GM12891 (cell line): ENCODE measurements at places on chromosomes 12 and 14.

GRCh38 chr14:22588526-22589095 is 413 bp downstream of the DAD1 start:
- DNase-seq: no peak

- DNase-seq: no peak
Measured at GRCh38 chr14:93142854-93143652, 27.3 kb upstream of the ITPK1 start.

DNA sequence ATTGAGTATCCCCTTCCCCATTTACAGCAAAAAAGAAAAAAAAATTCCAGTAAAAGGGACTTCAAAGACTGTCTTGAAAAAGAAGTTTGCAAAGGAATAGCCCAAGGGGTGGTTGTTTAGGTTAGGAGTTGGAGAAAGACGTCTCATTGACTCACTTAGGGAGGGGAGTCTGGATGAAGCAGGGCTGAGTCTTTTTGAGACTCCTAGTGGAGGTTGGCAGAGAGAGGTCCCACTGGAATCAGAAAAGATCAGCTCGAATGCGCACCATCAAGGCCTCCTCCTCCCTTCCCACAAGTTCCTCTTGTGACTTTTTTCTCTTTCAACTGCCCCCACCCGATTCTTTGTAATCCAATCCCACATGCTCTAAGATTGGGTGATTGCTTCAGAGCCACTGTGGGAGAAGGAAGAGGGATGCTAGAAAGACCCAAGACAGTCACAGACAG is 1.9 kb downstream of the ARHGEF40 start:
- DNase-seq: no peak

DNA sequence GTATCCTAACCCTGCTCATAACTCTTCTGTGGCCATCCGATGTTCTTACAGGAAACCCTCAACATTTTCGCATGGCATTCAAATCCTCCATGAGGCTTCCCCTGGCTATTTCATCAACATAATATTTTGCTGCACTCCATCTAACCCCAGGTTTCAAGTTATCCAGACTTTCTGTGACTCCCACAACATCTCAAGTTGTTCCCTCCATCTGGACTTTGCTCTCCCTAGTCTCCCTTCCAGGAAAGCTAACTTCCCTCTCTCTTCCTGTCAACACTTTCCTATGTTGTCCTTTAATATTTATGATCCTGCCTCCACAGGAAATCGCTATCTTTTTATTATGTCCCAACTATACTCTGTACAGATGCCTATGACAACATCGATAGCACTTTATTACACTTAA is 146.1 kb downstream of the METTL25 start:
- no peak for DNase-seq

- DNase-seq: no peak
Measured at GRCh38 chr12:127145241-127145928, 1121.6 kb upstream of the TMEM132C start.

DNA sequence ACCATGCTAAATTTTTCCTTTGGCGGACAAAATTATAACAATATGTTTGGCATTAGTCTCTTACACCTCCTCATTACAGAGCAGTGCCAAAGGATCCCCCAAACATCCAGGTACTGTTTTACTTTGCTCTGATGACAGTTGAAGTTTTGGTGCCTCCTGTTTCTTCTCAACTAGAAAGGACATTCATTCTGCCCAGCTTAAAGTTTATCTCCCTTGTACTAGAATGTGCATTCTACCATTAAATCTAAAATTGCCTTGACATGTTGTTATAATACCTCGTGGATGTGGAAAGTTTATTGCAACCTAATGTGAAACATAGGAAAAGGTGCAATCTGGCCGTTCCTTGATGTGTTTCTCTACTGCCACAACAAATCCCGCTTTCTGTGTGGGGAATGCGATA is 173.4 kb downstream of the KITLG start:
- DNase-seq: no peak

DNA sequence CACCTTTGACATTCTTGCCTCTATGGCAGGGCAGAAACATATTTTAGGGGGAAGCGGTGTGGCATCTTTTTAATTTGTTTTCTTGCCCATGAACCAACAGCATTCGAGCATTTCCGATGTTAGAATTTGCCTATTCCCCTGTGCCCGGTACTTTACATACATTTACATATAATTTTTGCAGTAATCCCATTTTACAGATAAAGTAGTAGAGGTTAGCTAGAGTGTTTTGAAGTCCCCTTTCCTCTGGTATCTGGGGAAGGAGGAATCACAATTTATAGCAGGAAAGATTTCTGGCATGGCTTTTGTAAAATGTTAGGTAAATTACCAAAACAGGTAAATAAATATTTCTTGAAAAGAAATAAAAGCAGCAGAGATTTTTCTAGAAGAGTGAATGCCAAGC is 1.6 kb downstream of the BORCS5 start:
- DNase-seq: no peak

- no peak for DNase-seq
Measured at GRCh38 chr14:80973931-80974641, 18.7 kb downstream of the TSHR start.

- DNase-seq: no peak
Measured at GRCh38 chr12:57241402-57242310, 9.3 kb downstream of the STAC3 start.

- no peak for DNase-seq
Measured at GRCh38 chr14:70415788-70416187, 1.1 kb downstream of the SYNJ2BP start.

- peak; percentile 30 for DNase-seq
Measured at GRCh38 chr14:59630288-59630963, 53.8 kb upstream of the CCDC175 start.

GRCh38 chr12:92466391-92467305 is 236.1 kb upstream of the PLEKHG7 start:
- no peak for DNase-seq

- DNase-seq: no peak
Measured at GRCh38 chr12:65384240-65384639, 105.8 kb downstream of the MSRB3 start.

GRCh38 chr12:45546545-45546944 is 183.0 kb upstream of the ARID2 start:
- DNase-seq: no peak

- DNase-seq: no peak
Measured at GRCh38 chr12:129083121-129083840, 230.0 kb downstream of the GLT1D1 start.

GRCh38 chr12:129550353-129550752 is 353.5 kb downstream of the TMEM132D start:
- no peak for DNase-seq

DNA sequence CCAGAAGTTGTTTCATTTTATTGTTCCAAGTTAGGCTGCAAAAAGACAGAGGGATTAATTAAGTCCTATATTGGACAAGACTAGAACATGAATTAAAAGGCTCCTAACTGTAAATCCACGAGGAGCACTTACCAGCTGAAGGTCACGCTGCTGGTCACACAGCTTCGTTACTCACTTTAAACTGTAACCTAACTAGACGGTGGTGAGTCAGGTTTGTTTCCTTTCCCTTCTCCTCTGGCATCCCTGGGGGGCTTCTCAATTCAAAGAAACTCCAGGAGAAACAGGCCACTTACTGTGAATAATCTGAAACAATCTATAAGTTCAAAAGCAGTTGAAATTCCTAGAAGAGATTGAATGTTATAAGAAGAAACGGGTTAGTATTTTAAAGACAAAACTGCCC is 331.4 kb downstream of the BCAT1 start:
- DNase-seq: no peak

DNA sequence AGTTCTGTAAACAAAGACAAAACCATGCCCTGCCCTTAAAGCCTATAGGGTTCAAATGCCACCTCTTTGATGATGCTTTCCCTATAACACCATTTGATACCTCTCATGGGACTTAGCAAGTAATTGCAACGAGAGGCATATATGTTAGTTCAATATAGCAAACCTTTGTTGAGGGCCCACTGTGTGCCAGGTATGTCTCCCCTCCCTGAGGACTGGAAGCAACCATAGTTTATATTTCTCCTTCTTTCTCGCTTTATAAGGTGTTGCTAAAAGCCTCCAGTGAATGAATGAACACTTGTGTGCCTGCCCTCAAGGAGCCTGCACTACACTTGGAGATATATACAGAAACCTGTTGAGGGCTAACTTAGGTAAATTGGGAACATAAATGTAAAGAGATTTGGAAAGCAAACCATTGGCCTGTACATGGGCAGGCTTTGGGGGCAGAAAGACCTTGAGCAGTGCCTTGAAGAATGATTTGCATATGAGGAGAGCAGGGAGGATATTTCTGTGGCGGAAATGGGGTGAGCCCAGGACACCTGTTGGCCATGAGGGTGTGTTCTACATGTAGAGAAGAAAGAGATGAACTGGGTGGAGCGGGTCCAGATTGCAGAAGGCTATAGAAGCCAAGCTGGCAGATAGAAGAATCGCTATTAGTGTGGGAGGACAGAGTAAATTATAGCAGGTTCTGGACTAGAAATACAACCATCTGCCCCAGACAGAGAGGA is 1.8 kb upstream of the CKAP4 start:
- DNase-seq: peak; percentile 44

- DNase-seq: no peak
Measured at GRCh38 chr12:111412830-111413441, 7.2 kb downstream of the SH2B3 start.

DNA sequence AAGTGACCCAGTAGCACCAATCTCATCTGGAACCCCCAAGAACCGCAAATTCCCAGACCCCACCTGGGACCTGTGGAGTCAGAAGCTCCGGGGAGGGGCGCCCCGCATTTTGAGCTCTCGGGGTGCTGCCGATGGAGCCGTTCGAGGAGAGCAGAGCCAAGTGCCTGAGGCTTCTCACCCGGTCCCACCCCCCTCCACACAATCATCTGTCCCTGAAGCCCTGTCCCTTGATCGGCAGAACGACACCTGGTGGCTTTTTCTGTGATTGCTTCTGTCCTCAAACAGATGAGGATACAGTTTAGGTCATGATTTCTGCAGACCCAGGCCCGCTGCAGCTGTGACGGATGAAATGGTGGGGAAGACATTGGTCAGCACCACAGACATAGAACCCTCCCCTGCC is 74.7 kb downstream of the NOC4L start:
- DNase-seq: peak; percentile 64

DNA sequence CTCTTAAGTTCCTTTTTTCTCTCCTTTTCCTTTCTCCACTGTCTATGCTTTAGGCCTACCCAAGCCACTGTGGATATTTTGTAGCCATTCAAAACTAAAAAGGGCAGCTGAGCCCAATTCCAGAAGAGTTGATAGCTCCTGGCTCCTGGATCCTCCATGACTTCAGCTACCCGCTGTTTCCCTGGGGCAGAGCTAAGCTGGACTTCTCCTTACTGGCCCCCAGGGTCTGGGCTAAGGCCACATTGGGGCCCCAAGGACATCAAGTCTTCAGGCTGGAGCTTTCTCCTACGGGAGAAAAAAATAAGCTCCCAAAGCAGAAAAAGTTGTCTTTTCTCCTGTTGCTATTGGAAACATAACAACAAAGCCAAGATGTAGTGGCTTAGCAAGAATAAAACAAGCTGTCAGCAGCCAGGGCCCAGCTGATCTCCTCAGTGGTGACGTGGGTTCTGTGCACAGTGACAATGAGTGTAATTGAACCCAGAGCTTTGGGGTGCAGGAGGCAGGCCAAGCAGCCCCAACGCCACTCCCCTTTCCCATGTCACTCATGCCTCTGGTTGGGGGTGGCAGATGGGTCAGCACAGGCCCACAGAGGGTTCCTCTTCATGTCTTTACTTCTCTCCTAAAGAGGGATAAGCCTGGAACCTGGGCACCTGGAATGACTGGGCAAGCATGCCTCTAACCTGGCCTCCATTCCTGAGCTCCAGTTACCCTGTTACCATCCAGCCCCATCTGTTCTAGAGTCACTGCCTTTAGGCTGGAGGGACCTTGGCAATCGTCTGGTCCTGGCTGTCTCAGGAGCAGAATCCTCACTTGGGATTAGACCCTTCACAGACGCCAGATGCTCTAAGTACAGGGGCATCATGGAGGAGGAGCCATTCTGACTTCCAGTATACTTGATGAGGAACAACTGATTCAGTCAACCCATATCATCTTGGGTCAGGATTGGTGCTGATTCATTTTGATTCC is 171.2 kb downstream of the ZFP36L1 start:
- no peak for DNase-seq

GRCh38 chr14:38255673-38256532 is at the start of gene CLEC14A:
Gene CLEC14A (minus strand): TSS chr14:38256093. CDS start chr14:38256022, 71 bp downstream.
- no peak for DNase-seq

GRCh38 chr14:73591690-73592449 is at the start of gene ACOT4:
Gene ACOT4 (plus strand): TSS chr14:73591873. CDS start chr14:73591960, 87 bp downstream.
- peak; percentile 53 for DNase-seq

DNA sequence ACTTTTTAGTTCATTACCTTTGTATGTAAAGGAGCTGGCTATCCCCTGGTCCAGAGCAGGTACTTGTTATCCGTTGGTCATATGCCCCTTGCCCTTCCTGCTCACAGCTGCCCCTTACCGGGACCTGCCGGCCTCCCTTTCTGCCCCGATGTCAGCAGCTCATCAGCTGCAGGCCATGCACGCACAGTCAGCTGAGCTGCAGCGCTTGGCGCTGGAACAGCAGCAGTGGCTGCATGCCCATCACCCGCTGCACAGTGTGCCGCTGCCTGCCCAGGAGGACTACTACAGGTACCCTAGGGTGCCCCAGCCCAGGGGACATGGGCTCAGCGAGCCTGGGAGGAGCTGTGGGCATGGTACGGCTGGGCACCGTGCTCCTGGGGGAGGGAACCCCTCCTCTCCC is 2.3 kb upstream of the RNU7-1 start:
- DNase-seq: no peak

GRCh38 chr12:12282761-12283425 is 16.0 kb upstream of the LRP6 start:
- no peak for DNase-seq

DNA sequence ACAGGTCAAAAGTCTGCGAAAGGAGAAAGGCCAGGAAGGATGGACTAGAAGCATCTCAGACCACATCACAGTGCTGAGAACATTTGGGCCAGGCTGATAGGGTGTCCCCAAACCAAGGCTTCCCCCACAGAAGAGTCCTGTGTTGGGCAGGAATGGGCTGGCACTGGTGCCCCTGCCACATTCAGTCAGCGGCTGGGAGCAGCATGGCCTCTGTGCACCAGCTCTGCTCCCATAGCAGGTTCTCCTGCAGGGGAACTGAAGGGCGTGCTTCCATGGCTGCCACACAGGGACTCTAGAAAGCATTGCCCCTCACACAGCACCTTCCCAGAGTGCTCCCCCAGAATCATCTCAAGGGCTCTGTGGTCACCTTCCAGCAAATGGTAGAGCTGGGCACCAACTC is 17.5 kb downstream of the EVL start:
- DNase-seq: no peak

DNA sequence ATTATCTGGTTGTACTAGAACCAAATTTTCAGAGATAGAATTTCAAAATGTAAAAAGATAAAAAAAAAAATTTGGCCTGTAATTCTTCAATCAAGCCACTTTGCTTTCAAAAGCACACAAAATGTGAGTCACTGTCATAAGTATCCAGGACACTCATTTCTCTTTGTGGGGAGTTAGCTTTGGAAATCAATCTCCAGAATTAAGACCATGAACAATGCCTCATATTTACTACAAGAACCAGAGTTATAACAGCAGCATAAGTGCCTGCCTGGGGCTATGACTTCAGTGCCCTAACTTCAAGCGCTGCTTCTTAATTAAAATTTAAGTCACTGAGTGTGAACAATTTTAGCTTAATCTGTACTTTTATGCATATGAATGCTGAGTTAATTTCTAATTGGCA is 162.1 kb downstream of the C12orf42 start:
- no peak for DNase-seq
